Activated naive CD8-positive, alpha-beta T cell treated with anti-CD3 and anti-CD28 coated beads, Interleukin-2, amount 10 ng/mL, durations not matched to agents 7 days and 5 days (primary cell): ENCODE measurements at places on chromosomes 4 and X. TPM values are rescaled to one million over a fixed set of nuclear protein-coding genes. Genes with fewer than 3 reads are reported as not detected.
A peak's percentile ranks its signal among the peaks of the same experiment; 100 is the strongest.

The CCDC160 gene
- total RNA-seq, result not detected

The EREG gene
- total RNA-seq, result not detected

The CFP gene
- 14.6 TPM for total RNA-seq

The FMR1NB gene
- not detected for total RNA-seq

The TCP11X1 gene
- total RNA-seq, result not detected

The ARHGAP4 gene
- total RNA-seq, result 356 TPM

The MAGEA2 gene
- not detected for total RNA-seq

The ZNF518B gene
- 26.3 TPM for total RNA-seq

The TAF7L gene
- total RNA-seq, result not detected

The LDB2 gene
- not detected for total RNA-seq

The USP27X gene
- total RNA-seq, result 3.5 TPM

DNA sequence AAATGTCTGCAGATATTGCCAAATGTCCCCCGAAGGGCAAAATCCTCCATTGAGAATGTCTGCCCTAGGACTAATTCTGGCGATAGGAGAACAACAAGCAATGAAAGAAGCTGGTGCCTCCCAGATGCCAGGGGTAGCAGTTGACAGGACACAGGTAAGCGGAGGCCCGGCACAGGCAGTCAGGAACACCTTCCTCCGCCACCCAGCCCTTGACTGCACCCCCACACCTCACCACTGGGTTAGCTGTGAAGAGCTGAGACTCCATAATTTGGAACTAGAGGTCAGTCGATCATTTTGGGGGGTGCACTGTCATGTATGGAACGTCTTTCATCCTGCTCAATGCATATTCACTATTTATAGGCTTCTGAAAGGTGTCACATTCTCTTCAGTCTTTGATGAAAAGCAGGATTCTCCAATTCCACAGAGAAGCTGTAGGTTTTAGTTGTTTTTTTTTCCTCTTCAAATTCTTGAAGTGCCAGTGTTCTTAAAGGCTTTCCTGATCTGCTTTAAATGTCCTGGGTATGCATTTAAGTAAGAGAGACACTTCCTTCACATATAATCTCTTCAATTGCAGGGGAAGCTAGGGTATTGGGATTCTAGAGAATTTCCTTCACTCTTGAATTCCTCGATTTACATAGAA is 111.6 kb upstream of the ZFP42 start:
- H3K4me3 ChIP-seq, result no peak overlapping the region
- H3K4me1 ChIP-seq, result no peaks in the 10 kb centered on the region
- no peak for DNase-seq
- H3K27ac ChIP-seq, result no peak overlapping the region
- H3K27me3 ChIP-seq, result no peaks in the 10 kb centered on the region
- no peaks in the 10 kb centered on the region for H3K36me3 ChIP-seq

GRCh38 chrX:9665113-9665512 is 100.5 kb downstream of the GPR143 start:
- no peaks in the 10 kb centered on the region for H3K4me1 ChIP-seq
- H3K36me3 ChIP-seq, result no peaks in the 10 kb centered on the region

GRCh38 chr4:71498002-71498401 is 159.2 kb downstream of the SLC4A4 start:
- H3K27ac ChIP-seq, result no peak overlapping the region
- H3K36me3 ChIP-seq, result no peaks in the 10 kb centered on the region
- H3K27me3 ChIP-seq, result peaks cover 5% of the 10 kb centered on the region
- no peak for DNase-seq

DNA sequence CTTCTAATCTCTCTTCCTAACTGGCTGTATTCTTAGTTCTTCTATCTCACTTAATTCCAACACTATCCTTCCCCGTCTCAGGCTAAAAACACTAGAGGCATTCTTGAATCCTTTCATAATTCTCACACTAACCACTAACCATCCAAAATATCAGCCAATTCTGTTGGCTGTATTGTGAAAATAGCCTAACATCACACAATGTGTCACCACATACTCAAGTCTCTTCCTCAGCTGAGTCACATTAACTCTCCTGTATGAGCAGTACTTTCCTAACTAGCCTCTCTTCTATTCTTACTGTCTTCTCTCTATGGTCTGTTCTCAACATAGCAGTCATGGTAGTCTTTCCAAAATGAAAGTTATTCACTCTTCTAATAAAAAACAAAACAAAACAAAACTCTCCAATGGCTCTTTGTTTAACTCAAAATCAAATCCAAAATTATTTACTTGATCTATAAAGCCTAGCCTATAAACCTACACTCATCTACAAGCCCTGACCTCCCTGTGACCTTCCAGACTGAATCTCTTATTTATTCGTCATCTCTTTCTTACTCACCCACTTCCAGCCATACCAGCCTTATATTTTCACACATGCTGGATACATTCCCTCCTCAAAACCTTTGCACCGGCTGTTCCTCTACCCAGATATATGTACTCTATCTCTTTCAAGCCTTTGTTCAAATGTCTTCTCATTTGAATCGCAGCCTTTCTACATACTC is 445.9 kb downstream of the TLL1 start:
- H3K4me1 ChIP-seq, result no peaks in the 10 kb centered on the region
- H3K36me3 ChIP-seq, result no peaks in the 10 kb centered on the region
- no peak overlapping the region for H3K4me3 ChIP-seq
- H3K27me3 ChIP-seq, result no peaks in the 10 kb centered on the region
- no peak overlapping the region for H3K27ac ChIP-seq

DNA sequence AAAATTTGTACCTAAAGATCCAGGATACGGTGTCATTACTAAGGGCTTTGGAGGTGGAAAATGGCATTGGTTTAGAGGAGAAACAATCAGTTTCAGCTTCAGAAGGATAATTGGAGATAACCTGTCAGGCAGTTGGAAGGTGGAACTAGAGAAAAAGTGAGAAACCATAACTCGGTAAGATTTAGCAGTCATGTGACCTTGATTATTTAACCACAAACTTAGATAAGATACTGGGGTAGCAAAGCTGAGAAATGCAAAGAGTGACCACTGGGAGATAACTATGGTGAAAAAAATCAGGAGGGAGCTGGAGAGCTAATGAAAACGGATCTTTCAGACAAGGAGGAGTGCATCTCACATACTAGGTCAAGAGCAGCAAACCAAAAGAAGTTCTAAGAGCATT is 58.3 kb upstream of the SMARCA5 start:
- H3K4me1 ChIP-seq, result no peaks in the 10 kb centered on the region
- no peaks in the 10 kb centered on the region for H3K36me3 ChIP-seq
- no peak overlapping the region for H3K4me3 ChIP-seq
- DNase-seq, result no peak
- no peak overlapping the region for H3K27ac ChIP-seq

- no peak overlapping the region for H3K4me3 ChIP-seq
- H3K27ac ChIP-seq, result no peak overlapping the region
- H3K4me1 ChIP-seq, result no peaks in the 10 kb centered on the region
- no peak for DNase-seq
- H3K27me3 ChIP-seq, result peaks cover 7% of the 10 kb centered on the region
Measured at GRCh38 chr4:54719378-54719777, 61.6 kb downstream of the KIT start.

GRCh38 chr4:153023139-153023538 is 87.0 kb downstream of the FHDC1 start:
- DNase-seq, result no peak
- peaks cover 5% of the 10 kb centered on the region for H3K4me1 ChIP-seq
- H3K36me3 ChIP-seq, result no peaks in the 10 kb centered on the region
- no peak overlapping the region for H3K4me3 ChIP-seq

DNA sequence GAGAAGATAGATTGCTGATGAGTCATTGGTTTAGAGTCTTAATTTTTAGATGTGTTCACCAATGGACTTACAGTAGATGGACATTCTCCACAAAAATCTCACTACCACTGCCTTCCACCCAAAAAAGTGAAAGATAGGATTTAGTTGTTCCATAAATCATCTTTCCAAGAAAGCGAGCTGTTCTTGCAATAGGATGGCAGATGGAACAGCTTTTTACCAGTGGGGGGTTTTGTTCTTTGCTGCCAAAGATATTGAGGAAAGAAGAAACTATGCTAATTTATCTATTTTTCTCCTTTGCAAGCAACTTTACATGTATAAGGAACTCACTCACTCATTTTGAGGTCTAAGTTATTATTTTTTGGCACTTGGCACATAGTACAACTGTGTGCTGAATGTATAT is 109.5 kb downstream of the ADGRL3 start:
- no peak for DNase-seq
- H3K27me3 ChIP-seq, result no peaks in the 10 kb centered on the region
- no peak overlapping the region for H3K4me3 ChIP-seq
- no peak overlapping the region for H3K27ac ChIP-seq
- H3K36me3 ChIP-seq, result no peaks in the 10 kb centered on the region
- H3K4me1 ChIP-seq, result no peaks in the 10 kb centered on the region

DNA sequence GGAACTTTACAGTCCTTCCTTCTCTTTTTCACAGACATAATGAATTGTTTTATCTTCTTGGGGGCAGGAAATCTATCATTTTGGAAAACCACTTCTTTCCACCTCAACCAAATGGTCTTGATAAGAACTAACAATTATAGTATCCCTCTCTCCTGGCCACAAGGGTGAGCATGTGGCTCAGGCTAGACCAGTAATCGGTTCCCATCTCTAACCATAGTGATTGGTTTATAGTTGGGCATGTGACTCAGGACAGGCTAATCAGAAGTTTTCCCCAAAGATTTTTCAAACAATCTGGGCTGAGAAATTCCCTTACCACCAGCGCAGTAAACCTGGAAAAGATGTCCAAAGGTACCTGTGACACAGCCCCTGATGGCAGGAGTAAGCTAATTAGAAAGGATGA is 4.0 kb upstream of the CXorf66 start:
- H3K4me3 ChIP-seq, result no peak overlapping the region
- no peak for DNase-seq
- no peak overlapping the region for H3K27ac ChIP-seq
- peaks cover 6% of the 10 kb centered on the region for H3K27me3 ChIP-seq

- DNase-seq, result no peak
- H3K4me3 ChIP-seq, result no peak overlapping the region
- H3K27me3 ChIP-seq, result no peaks in the 10 kb centered on the region
- H3K36me3 ChIP-seq, result peaks cover 2% of the 10 kb centered on the region
- no peaks in the 10 kb centered on the region for H3K4me1 ChIP-seq
- no peak overlapping the region for H3K27ac ChIP-seq
Measured at GRCh38 chr4:182873726-182874125, 43.5 kb downstream of the DCTD start.

DNA sequence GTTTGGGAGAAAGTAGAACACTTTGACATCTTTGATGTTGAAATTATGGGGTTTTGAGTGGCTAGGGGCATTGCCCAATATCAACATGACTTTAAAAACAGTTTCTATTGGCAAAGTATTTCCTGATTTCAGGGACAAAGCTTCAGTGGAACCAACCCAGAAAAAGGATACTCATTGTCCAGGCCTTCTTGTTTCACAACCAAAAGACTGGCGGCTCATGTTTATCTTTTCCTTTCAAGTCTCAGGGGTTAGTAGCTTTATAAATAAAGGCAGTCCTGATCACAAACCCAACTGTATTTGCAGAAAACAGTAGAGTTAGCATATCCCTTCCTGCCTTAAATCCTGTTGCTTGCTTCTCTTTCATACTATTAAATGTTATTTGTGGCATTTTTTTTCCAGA is 119.1 kb downstream of the SLITRK2 start:
- H3K27ac ChIP-seq, result no peak overlapping the region
- no peaks in the 10 kb centered on the region for H3K36me3 ChIP-seq
- DNase-seq, result no peak
- no peaks in the 10 kb centered on the region for H3K27me3 ChIP-seq
- no peaks in the 10 kb centered on the region for H3K4me1 ChIP-seq

GRCh38 chr4:167867191-167867590 is 225.1 kb upstream of the ANXA10 start:
- no peak overlapping the region for H3K27ac ChIP-seq
- H3K27me3 ChIP-seq, result peaks cover 2% of the 10 kb centered on the region

DNA sequence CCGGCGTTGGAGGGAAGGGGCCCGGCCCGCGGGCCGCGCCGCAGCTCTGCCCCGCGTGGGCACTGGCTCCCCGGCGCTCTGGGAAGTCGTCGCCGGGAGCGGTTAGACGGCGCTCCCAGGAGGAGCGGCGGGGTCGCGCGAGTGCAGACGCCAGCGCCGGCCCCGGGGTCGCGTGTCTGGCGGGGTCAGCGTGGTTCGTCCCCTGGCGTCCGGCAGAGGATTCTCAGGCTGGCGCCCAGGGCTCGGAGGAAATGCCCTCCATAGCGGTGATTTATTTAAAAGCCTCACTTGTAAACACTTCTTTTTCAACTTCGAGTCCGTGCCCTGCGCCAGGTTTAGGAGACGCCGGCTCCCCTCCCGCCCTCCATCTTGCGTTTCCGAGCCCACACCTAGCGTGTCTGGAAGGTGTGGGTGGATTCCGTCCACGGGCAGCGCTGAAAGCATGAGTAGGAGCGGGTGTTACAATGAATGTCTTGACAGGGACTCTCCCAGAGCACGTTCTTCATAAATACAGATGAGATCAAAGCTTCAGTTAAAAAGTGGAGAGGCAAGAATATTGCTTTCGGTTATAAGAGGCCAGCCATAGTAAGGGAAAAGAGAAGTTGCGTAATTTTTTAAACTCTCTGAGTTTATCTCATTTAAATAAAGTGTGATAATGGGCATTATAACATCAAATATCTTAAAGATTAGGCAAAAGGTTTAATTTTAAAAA is 692 bp downstream of the FAM241A start:
- peaks cover 32% of the 10 kb centered on the region for H3K4me1 ChIP-seq
- peak; percentile 70 for DNase-seq
- H3K27ac ChIP-seq, result peak overlapping the region; percentile 91
- no peaks in the 10 kb centered on the region for H3K36me3 ChIP-seq
- no peaks in the 10 kb centered on the region for H3K27me3 ChIP-seq

DNA sequence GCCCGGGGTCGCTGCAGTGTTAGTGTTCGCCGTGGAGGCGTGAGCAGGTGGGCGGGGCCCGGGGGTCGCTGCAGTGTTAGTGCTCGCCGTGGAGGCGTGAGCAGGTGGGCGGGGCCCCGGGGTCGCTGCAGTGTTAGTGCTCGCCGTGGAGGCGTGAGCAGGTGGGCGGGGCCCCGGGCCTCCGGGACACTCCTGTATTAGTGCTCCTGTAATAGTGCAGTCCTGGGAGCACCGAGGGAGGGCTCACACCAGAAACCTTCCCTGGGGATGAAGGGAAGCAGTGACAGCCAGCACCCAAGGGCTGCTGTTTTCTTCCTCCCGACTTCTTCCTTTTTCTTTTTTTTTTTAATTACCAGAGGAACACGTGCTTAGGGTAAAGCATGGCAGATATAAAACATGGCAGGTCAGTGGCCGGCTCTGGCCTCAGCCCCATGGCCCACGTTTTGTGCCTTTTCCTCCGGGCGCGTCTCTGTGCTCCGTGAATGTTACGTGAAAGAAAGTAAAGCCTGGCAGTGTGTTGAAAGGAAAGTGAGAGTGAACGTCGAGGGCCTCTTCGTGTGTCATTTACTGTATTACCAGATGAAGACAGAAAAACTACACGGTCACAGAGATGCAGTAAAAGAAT is 42.0 kb downstream of the PCGF3 start:
- no peaks in the 10 kb centered on the region for H3K27me3 ChIP-seq
- H3K4me3 ChIP-seq, result no peak overlapping the region
- H3K27ac ChIP-seq, result no peak overlapping the region
- peaks cover 15% of the 10 kb centered on the region for H3K36me3 ChIP-seq
- peaks cover 1% of the 10 kb centered on the region for H3K4me1 ChIP-seq
- DNase-seq, result no peak
